ENCODE measurements at places on chromosomes 1 and 21.

- DNase-seq = no peak
These were observed 29.7 kb upstream of the CDC14A start for GRCh38 chr1:100322436-100323211.

DNA sequence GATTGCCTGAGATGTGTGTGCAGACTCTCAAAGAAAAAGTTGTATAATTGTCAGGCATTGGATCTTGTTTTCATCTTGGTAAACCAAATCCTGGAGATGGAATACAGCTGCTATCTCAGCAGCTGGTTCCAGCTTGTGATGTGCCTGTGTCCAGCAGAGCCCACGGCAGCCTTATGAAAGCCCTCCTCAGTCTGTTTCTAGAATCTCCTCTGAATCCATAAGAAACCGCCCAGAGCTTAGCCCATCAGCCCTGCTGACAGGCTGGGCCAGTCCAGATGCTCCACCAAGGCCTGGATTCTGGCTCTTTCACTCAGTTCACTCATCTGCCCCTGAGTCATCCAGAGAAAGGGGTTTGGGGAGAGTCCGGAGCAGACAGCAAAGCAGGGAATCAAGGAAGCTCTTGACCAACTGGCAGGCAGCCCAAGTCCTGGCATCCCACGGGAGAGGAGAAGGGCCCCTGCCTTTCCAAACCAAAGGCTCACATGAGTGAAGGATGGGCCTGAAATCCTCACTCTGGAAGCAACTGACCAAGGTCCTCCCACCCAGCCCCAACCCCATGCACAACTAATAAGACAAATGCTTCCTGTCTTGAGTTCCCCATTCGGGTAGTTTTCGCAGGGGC is 45.7 kb downstream of the NAV1 start:
- no peak for DNase-seq

DNA sequence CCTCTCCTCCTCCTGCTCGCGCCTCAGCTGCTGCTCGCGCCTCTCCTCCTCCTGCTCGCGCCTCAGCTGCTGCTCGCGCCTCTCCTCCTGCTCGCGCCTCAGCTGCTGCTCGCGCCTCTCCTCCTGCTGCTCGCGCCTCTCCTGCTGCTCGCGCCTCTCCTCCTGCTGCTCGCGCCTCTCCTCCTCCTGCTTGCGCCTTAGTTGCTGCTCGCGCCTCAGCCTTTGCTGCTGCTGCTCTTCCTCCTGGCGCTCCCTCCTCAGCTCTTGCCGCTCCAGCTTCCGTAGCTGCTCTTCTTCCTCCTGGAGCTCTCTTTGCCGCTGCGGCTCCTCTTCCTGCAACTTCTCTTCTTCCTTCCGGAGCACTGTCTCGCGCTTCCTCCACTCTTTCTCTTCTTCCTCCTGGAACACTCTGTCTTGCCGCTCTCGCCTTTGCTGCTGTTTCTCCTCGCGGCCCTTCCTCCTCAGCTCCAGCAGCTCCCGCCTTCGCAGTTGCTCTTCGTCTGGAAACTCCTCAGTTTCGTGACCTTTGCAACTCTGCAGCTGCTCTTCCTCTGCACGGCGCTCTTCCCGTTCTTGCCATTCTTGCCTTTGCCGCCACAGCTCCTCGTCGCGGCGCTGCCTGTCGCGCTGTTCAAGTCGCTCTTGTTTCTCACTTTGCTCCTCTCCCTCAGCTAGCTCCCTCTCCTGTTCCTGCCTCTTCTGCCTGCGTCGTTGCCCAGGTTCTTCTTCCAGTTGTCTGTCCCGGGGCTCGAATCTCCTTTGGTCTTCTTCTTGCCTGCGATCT is 3.0 kb downstream of the TCHH start:
- no peak for DNase-seq

DNA sequence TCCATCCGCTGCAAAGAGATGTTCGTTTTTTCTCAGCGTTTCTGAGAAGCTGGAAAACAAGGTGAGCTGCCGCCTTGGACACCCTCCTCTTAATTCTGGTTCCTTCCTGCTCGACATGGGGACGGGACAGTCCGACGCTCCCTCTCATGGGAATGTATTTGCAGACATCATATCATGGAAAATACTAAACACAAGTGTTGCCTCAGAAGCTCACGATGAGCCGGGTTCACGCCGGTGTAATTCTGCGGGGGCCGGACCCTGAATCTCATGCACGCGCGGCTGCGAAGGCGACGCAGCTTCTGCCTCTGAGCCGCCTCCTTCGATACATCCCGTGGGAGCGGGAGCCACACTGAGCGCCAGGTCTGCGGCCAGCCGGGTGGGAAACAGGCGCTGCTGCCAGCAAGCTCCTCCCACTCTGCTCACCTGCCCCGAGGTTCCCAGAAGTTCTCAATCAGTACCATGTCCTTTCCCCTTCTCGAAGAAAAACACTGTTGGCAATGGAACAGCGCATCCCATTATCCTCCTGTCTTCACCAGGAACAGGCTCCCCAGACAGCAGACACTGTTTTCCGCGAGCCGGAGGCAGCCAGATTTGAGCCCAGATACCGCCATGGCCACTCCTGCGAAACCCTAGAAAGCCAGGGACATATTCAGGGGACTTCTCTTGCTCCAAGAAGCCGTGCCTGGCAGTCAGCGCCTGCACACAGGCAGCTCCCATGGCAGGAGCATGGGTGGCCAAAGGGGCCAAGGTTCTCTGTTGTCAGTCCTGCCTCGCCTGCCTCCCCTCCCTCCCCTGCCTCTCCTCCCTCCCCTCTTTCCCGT is 98.0 kb downstream of the WDR4 start:
- DNase-seq = peak; percentile 13

DNA sequence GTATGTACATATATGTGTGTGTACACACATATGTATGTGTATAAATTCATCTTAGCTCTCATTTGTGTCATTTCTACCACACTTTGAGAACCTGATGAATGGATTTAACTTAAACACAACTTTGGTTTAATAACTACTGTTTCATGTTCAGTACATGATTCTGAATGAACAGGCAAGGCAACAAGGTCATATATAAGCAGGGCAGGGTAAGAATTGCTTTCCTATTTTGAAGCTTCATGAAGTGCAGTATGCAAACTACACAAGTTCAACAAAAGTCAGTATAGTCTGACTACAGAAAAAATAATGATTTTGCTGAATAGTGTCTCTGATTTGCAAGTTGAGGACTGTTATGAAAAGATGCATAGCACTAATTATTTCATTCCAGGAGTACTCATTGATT is 127.6 kb downstream of the KCNK2 start:
- no peak for DNase-seq

- no peak for DNase-seq
These were observed 49.6 kb upstream of the LRP8 start for GRCh38 chr1:53377438-53377841.

GRCh38 chr1:106995970-106996369 is 60.5 kb upstream of the PRMT6 start:
- DNase-seq = no peak

DNA sequence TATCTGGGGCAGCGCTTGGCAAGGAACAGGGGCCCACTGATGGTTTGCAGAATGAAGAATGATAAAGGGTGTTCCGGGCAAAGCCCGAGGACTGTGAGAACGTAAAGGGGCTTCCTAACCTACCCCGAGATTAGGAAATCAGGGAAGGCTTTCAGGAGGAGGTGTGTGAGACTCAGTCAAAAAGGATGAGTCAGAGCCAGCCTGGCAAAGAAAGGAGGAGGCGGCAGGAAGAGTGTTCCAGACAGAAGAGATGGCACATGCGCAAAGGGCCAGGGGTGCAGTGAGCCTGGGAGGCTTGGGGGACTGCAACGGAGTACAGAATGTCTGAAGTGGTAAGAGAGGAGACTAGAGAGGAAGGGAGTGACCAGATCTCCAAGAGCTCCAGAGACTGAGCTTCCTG is 70.3 kb downstream of the RAP1GAP start:
- DNase-seq = no peak

DNA sequence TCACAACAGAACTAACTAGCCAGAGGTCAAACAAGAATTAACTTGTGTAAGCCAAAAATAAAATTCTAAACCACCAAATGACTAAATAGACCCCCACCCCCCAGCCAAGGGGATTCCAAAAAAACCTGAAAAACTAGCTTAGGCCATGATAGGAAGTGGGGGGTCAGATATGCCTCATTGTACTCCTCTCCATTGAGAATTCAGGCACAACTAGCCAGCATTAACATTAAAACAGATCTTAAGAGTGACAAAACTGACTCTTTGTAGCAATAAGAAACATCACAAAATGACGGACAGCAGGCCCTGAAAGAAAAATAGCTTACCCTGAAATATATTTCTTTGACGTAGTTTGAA is 103.0 kb upstream of the ETV3 start:
- DNase-seq = no peak

DNA sequence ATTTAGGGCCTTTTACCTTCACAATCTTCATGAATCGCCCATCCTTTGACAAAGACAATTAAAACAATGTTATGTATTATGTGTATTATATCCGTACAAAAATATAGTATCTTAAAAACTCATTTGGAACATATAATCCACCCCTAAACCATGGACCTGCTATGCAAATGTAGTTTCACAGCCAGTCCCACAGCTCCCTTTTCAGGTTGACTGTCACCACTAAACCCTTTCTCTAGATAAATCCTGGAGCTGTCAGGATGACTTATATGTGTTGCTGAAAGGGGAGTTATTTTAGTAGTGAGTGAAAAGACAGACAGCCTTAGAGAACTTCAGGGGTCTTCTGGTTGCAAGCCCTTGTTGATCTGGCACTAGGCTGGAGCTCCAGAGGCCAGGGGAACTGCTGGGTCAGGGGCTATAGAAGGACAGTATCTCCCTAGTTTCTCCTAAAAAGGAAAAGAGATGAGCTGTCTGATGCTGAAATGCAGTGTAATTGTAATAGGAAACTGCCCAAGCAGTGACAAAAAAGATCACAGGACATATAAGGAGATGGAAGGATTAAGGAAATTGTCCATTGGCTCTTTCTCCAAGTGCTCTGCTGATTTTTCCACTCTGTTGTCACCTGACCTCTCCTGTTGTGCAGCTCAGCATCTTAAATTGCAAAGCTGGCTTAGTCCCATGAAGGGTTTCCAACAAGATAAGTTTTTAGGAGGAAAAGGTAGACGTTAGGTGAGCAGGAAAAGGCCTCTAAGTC is 127.7 kb downstream of the S1PR1 start:
- no peak for DNase-seq

DNA sequence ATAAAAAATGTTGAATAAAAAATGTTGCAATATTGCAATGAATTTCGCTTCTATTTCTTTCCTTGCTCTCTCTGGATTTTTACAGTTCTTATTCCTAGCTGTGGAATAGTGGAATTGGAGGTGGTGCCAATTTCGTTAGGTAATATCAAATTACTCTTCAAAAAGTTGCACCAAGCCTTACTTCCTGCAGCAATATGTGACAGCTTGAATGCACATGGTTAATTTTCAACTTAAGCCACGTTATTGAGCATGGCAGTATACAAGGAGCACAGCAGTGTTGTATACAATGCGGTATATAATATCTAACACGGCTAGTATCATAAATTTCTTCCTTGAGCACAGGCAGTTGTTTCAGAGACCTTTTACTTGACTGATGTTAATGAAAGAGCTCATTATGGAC is 152.5 kb downstream of the NOS1AP start:
- DNase-seq = no peak

- no peak for DNase-seq
These were observed 170.4 kb downstream of the VAV3 start for GRCh38 chr1:107794571-107794970.

DNA sequence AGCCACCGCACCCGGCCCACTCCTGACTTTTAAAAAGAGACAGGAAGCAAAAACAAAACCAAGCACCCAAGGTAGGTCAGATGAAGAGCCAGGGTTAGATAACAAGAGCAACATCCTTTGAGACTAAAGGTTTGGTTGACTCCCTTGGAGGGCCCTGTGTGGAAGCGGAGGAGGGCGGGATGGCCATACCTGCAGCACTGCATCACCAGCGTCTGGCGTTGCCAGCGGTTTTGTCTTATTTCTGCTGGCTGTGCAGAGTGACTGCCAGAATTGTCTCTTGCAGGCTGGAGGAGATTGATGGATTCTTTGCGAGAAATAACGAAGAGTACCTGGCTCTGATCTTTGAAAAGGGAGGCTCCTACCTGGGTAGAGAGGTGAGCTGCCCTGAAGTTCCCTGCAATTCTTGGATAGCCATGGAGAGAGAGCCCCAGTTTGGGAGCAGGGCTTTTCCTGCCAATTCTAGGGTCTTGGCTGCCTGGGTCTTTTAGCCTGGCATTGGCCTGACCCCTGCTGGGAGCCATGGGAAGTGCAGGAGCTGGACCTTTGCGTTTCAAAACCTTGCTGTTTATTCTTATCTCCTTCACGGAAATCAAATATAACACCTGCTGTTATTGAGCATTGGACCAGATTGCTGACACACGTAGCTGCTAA is 24.0 kb downstream of the QSOX1 start:
- peak; percentile 75 for DNase-seq

GRCh38 chr21:31900121-31900895 is 27.5 kb downstream of the HUNK start:
- DNase-seq = no peak

DNA sequence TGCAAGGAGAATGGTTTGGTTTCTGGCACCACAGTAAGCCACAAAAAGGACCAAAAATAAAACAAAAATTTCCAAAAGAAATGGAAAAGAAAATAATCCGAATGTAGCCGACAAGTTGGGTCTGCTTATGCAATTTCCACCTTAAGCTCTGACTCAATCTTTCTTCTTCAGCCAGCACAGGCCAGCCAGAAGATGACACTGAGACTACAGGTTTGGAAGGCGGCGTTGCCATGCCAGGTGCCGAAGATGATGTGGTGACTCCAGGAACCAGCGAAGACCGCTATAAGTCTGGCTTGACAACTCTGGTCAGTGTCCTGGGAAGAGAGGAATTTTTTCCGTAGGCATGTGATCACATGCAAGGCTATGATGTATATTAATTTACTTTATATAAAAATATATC is 23.4 kb downstream of the PDPN start:
- no peak for DNase-seq

DNA sequence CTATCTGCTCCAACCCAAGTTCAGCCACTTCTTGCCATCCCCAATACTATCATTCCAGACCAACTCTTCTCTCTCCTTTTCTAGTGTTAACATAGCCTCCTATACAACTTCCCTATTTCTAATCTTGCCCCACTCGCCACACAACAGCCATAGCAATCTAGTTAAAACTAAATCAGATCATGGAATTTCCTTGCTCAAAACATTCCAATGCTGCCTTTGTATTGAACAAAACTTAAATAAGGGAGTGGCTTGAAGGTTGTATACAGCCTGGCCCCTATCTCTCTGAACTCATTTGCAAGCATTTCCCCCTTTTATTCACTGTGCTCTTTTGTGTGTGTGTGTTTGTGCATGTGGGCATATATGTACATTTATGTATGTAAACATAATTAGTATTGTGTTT is 118.1 kb upstream of the SGIP1 start:
- DNase-seq = no peak

DNA sequence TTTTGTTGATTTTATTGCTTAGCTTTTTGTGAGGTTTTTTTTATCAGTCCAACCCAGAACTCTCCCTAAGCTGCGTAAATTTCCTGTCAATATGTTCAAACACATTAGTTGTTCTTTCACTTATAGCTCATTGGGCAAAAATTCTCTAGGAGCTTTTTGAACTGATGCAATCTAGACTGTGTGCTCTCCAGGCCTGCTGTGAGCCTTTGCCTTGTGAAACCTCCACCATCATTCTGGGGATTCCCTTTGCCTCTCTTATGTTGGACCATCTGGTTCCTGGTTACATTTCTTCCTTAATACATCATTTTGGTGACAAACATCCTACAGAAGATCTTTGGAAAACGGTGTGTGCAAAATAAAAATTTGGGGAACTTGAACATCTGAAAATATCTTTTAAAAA is 247.2 kb downstream of the LRRC7 start:
- DNase-seq = no peak

GRCh38 chr21:42556960-42557359 is 43.3 kb downstream of the SLC37A1 start:
- no peak for DNase-seq

- DNase-seq = no peak
These were observed 81.4 kb upstream of the TLR5 start for GRCh38 chr1:223224465-223224864.
